ENCODE measurements at places on chromosomes 16 and 17.

GRCh38 chr16:30820952-30821421 lies 34.0 kb upstream of the ZNF629 start:
- no peak for DNase-seq

DNA sequence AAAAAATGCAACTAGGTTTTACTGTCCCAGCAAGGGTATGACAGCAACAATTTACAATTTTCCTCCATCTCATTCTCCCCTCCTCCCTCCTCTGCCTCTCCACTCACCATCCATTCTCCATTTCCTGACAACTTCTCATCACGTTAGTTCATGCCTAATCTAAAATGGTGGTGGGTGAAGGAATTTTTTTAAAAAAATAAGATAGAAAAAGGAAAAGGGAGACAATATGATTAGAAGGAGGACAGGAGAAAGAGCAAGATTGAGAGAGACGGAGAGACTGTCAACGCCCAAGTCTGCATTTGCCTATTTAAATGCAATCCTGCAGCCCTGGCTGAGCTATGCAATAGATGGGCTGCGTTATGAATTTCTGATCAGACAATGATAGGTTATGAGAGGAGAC lies 380.7 kb upstream of the PSMD7 start:
- no peak for DNase-seq

DNA sequence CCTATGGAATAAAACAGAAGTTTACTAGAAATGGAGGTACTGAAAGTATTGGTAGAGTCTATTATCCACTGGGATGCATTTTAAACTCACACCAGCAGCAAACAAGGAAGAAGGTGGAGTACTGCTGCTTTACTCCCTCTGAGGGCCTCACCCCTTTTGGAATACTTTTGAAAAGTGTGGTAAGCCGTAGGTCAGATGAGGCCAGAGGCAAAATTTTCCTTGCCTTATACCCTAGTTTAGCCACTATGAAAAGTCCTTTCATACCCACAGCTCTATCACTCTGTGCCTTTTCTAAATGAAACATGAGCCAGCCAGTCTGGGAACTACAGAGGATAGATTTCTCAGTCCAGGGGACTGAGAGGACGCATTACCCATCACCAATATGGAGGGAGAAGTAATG lies 14.0 kb downstream of the GDE1 start:
- DNase-seq, result no peak

DNA sequence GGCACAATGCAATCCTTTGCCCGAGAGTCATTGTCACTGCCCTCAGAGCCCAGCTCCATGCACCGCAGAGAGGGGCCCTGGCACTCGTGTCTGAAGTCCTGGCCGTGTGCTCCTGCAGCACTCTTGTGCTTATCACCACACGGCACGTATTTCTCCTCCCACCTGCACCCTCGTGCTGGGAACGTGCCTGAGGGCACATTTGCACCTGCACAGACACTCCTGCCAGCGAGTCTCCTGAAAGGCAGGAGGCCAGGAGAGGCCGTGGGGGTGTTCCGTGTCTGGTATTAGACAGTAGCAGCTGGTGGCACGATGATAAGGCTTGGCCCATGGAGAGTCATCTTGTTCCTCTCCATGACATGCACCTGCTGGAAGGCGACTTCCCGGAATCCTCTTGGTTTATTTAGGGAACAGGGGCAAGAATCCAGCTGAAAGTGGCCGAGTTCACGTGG lies 3.4 kb upstream of the ACSF3 start:
- no peak for DNase-seq

- peak; percentile 99 for DNase-seq
Observed at GRCh38 chr17:27994586-27994985, 47.9 kb upstream of the NLK start.

DNA sequence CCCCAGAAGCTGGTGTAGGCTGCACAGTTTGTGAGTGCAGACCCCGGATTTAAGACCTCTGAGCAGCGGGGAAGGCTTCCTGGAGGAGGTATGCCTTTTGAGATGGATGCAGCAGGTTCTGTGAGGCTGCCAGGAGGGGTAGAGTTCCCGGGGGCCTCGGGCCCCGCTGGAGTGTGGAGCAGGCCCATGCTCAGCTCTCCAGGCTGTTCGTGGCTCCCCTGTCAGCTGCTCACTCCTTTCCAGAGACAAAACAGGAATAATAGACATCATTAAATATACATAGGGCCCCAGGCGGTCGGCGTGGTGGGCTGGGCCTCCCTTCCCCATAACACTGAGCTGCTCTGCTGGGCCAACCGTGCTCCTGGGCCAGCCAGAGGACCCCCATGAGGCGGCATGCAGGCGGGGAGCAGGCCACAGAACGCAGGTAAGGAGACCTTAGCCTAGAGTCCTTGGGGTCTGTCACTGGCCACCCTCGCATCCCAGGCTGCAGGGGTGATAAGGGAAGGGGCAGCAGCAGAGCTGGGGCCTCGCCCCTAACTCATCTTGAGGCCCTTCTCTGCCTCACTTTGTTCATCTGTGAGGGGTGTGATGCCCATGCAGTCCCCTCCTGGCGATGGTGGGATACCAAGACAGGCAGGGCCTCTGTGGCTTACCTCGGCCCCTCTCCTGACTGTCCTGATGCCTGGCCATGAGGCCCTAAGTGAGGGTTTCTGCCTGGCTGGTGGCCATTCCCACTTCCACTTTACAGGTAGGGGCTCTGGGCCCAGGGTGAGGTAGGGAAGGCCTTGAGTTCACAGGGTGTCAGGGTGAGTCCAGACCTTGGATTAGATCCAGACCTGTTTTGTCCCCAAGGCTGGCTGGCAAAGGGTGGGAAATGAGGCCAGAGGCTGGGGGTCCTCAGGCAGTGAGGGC lies at the start of gene MYO15A:
MYO15A (plus strand) TSS at position 356 of the 912 bp plus-strand sequence. CDS start 10,045 bp downstream, outside the sequence.
- no peak for DNase-seq

DNA sequence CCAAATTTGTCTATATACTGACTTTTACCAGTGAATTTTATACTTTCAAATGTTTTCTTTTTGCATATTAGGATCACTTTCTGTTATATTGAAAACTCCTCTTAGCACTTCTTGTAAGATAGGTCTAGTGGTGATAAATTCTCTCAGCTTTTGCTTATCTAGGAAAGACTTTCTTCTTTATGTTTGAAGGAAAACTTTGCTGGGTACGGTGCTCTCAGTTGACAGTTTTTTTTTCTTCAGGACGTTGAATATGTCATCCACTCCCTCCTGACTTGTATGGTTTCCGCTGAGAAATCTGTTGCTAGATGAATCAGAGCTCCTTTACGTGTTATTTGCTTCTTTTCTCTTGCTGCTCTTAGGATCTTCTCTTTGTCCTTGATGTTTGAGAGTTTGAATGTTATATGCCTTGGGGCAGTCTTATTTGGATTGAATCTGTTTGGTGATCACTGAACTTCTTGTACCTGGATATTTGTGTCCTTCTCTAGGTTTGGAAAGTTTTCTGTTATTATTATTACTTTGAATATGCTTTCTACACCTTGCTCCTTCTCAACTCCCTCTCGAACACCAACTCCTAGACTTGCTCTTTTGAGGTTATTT lies 44.0 kb upstream of the NACA2 start:
- DNase-seq, result no peak

GRCh38 chr16:80117556-80118130 lies 423.1 kb upstream of the DYNLRB2 start:
- DNase-seq, result no peak

DNA sequence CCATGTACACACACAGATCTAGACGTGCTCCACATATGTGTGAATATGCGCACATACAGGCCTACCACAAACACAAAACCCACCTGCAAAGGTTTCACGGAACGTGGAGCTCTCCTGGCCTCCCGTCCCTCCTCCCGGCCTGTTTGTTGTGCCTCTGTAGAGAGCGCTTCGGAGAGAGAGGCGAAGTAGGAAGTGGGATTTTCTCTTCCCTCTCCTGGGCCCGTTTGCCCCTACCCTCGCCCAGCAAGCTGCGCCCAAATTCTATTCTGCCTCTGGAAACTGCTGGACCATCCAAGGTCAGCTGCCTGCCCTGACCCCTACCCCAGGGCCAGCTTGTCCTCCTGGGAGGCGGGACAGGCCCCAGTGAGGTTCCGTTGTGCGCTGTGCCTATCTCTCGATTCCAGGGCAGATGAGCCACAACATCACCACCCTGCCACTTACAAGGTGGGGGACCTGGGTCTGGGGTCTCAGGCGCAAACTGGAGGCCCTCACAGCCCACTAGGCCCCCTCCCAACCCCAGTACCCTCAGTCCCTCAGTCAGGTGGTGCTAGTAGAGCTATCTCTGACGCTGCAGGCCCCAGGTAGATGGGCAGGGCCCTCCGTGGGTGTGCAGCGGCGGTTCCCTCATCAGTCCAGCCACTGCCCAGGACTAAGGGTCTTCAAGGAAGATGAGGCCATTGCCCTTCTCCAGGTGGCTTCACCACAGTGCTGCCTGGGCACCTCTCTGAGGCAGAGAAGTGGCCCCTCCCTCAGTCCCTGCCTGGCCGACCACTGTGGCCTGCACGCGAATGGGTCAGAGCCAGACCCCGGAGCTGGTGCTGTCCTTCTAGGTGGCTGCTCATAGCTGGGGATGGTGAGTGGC lies 54.2 kb downstream of the BEAN1 start:
- DNase-seq, result no peak

DNA sequence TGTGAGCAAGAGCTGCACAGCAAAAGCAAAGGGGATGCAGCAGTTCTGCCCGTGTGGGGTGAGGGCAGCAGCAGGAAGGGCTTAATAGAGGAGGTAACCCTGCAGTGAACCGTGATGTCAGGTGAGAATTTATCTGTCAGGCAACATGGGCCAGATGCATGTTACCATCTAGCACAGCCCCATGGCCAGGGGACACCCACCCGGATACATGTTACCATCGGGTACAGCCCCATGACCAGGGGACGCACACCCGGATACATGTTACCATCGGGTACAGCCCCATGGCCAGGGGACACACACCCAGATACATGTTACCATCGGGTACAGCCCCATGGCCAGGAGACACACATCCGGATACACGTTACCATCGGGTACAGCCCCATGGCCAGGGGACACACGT lies 99.4 kb downstream of the RBFOX3 start:
- DNase-seq, result no peak

- DNase-seq, result no peak
Observed at GRCh38 chr17:62664336-62665120, 37.1 kb downstream of the MRC2 start.

DNA sequence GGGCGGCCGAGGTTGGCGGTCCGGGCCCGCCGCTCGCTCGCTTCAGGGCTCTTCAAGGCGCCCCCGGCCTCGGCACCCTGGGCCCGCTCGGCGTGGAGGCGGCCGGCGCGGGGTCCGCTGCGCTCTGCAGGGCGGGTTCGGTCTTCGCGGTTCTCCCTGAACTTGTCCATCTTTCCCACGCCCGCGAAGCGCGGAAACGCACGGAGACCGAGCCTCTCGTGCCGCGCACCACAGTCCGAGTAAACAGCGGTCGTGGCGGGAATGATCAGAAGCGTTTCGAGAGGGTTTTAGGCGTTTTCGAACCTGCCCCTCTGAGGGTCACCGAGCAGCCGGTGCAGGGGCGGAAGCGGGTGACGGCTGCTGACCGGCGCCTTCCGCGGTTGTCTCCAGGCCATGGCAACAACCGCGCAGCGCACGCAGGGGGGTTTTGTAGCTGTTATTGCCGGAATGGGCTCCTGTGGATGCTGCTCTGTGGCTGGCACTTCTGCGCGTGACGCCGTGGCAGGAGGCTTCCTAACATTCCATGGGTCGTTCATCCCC lies 414 bp downstream of the NARF start:
- DNase-seq, result no peak

- DNase-seq, result no peak
Observed at GRCh38 chr16:86584726-86585721, 6.7 kb downstream of the FOXL1 start.

DNA sequence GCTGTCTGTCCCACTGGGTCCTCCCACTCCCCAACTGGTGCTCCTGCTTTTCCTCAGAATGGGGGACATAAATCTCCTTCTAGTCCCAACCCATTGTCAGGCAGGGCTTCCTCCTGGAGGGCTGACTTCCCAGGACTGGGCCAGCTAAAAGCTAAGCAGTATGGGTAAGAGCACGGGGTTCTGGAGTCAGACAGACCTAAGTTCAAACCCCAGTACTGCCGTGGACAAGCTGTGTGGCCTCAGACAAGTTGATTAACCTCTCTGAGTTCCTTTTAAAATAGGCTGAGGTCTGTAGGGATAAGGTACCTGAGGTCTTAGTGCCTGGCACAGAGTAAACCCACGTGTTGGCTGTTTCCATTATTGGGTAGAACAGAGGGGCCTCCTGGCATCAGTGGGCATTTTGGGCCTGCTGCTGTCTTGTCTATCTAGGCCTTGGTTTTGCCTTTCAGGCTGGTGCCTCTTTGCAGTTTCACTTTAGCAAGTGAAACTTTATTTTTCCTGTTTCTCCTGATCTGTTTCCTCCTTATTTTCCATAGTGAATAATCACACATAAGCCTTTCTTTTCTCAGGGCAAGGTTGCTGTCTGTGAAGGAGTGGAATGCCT lies 114.6 kb downstream of the PRKCB start:
- DNase-seq, result no peak

DNA sequence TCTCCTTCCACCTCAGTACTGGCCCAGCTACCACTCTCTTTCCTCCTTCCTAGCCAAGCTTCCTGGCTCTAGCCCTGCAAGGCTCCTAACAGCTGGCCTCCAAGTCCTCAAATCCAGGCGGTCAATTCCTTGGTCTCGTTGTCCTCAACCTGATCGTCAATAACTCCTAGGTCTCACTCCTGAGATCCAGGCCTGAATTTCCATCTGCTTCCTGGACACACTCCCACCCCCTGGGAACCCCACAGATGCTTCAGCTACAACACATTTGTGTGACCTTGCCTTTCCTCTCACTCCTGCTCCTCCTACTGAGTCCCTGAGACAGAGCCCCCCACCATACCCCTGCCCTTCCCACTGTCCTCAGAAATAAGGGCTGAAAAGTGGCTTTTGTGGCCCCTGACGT lies 2.3 kb downstream of the ENKD1 start:
- no peak for DNase-seq

GRCh38 chr16:85759631-85760419 lies 8.9 kb upstream of the C16orf74 start:
- no peak for DNase-seq

DNA sequence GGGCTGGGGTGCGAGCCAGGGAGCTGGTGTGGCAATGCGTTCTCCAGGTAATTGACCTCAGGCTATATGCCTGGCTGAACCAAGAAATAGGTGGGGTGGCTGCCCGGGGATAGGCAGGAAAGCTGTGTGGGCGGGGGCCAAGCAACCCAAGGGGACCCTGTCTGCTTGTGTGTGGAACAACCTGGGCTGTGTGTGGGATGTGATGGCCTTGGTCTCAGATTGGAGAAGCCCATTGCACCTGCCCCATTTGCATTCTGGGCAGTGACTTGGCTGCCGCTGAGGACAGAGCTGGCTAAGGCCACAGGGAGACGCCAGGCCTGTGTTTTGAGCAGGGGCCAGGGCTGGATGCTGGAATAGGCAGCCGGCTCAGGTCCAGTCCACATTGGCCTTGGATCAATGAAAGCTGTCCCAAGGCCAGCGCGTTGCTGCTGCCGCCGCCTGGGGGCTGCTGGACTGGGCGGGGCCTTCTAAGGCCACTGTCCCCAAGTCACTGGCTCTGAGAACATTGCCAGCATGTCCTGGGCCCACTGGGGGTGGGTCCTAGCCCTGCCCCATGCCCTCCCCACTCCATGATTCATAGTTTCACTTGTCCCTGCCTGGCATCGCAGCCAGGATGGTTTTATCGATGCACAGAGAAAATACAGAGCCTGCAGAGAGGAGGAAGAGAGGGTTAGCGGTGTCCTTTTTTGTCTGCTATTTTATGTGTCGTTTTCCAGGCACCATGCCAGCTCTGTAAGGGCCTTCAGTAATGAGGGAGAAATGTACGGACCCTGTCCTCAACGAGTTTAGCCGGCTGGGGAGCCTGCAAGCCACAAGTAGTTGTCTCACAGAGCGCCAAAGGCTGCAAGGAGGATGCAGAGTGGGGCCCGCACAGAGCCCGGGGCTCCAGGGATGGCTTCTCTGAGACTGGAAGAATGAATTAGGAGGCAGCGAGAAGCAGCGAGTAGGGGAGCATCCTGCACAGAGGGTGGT lies 43.9 kb downstream of the NKD1 start:
- DNase-seq, result no peak

Data from NCI-H526 treated with DMSO at 0.1 percent for 48 hours (cell line).